Hair follicular keratinocyte (primary cell): ENCODE measurements at places on chromosomes 4 and X. TPM values are rescaled to one million over a fixed set of nuclear protein-coding genes. Genes with fewer than 3 reads are reported as not detected.

MAGEE1 gene
- total RNA-seq = 0.94 and 2.8 TPM in 2 replicates

FHDC1 gene
- 2.3 and 6.6 TPM in 2 replicates for total RNA-seq

BANK1 gene
- 0.11 and 0.16 TPM in 2 replicates for total RNA-seq

MXRA5 gene
- total RNA-seq = 0.68 and 4.4 TPM in 2 replicates

RBM47 gene
- 9.9 and 10.6 TPM in 2 replicates for total RNA-seq

EDNRA gene
- total RNA-seq = 9.0 and 10.0 TPM in 2 replicates

IL2 gene
- not detected in 2 replicates for total RNA-seq

UGT2B17 gene
- not detected in 2 replicates for total RNA-seq

CXorf49 gene
- total RNA-seq = not detected in 2 replicates

CXCL3 gene
- total RNA-seq = 42.0 and 156 TPM in 2 replicates

UGT2A1 gene
- total RNA-seq = not detected in 2 replicates

GLRA3 gene
- not detected in 2 replicates for total RNA-seq

NAP1L2 gene
- 1.1 and 1.7 TPM in 2 replicates for total RNA-seq

UGT2B10 gene
- total RNA-seq = not detected in 2 replicates

SPRY1 gene
- total RNA-seq = 3.1 and 4.6 TPM in 2 replicates

ATP2B3 gene
- not detected in 2 replicates for total RNA-seq

SHROOM4 gene
- 0.84 and 2.3 TPM in 2 replicates for total RNA-seq

IRF2 gene
- total RNA-seq = 24.0 and 26.0 TPM in 2 replicates

SHOX gene
- not detected in 2 replicates for total RNA-seq

TDO2 gene
- not detected in 2 replicates for total RNA-seq

LDB2 gene
- not detected in 2 replicates for total RNA-seq

VCX3A gene
- total RNA-seq = not detected in 2 replicates

DHRSX gene
- 15.7 and 30.5 TPM in 2 replicates for total RNA-seq

TEX13D gene
- total RNA-seq = not detected in 2 replicates

KLHL4 gene
- 0.27 and 0.62 TPM in 2 replicates for total RNA-seq

KLHL13 gene
- 2.3 and 5.1 TPM in 2 replicates for total RNA-seq

TREX2 gene
- 2.0 and 4.1 TPM in 2 replicates for total RNA-seq

AMTN gene
- total RNA-seq = 0.15 and 0.23 TPM in 2 replicates

TMEM31 gene
- total RNA-seq = not detected in 2 replicates

TRMT10A gene
- total RNA-seq = 6.1 and 8.4 TPM in 2 replicates

ARHGAP36 gene
- not detected in 2 replicates for total RNA-seq

CFI gene
- not detected in 2 replicates for total RNA-seq

ADGRG4 gene
- not detected in 2 replicates for total RNA-seq

CT55 gene
- total RNA-seq = not detected in 2 replicates

FGB gene
- not detected in 2 replicates for total RNA-seq

HSFX3 gene
- not detected in 2 replicates for total RNA-seq

F8A1 gene
- 2.4 TPM in 1 of 2 replicates, not detected in the other for total RNA-seq

DIAPH2 gene
- 7.8 and 15.8 TPM in 2 replicates for total RNA-seq

TCEAL9 gene
- 70.4 and 76.2 TPM in 2 replicates for total RNA-seq

CC2D2A gene
- 9.7 and 19.1 TPM in 2 replicates for total RNA-seq

ADH1A gene
- total RNA-seq = not detected in 2 replicates

GRIA3 gene
- total RNA-seq = 1.9 and 2.0 TPM in 2 replicates

DRD5 gene
- total RNA-seq = not detected in 2 replicates

EVC2 gene
- total RNA-seq = 8.0 and 8.5 TPM in 2 replicates

PITX2 gene
- total RNA-seq = 0.53 TPM in 1 of 2 replicates, not detected in the other

SUPT20HL1 gene
- total RNA-seq = not detected in 2 replicates

FAM9B gene
- not detected in 2 replicates for total RNA-seq

SPP1 gene
- 0.70 and 1.6 TPM in 2 replicates for total RNA-seq

SLC38A5 gene
- total RNA-seq = 146 and 167 TPM in 2 replicates

ARL9 gene
- total RNA-seq = 0.04 and 0.08 TPM in 2 replicates

MOSPD2 gene
- total RNA-seq = 10.7 and 15.7 TPM in 2 replicates

SLC25A14 gene
- 7.3 and 19.2 TPM in 2 replicates for total RNA-seq

ANK2 gene
- 2.1 and 3.5 TPM in 2 replicates for total RNA-seq
